H4 (cell line): ENCODE measurements at places on chromosomes 2 and 18. TPM values are rescaled to one million over a fixed set of nuclear protein-coding genes. Genes with fewer than 3 reads are reported as not detected.
A peak's percentile ranks its signal among the peaks of the same experiment; 100 is the strongest.

Gene ZAP70
- not detected in 2 replicates for total RNA-seq

Gene SFXN5
- total RNA-seq, result 8.6 and 11.1 TPM in 2 replicates

Gene SCYGR4
- not detected in 2 replicates for total RNA-seq

Gene ANKRD29
- 8.4 and 8.9 TPM in 2 replicates for total RNA-seq

Gene KCNF1
- 0.14 TPM in 1 of 2 replicates, not detected in the other for total RNA-seq

Gene GRP
- total RNA-seq, result not detected in 2 replicates

Gene PLCL1
- 0.19 and 0.31 TPM in 2 replicates for total RNA-seq

DNA sequence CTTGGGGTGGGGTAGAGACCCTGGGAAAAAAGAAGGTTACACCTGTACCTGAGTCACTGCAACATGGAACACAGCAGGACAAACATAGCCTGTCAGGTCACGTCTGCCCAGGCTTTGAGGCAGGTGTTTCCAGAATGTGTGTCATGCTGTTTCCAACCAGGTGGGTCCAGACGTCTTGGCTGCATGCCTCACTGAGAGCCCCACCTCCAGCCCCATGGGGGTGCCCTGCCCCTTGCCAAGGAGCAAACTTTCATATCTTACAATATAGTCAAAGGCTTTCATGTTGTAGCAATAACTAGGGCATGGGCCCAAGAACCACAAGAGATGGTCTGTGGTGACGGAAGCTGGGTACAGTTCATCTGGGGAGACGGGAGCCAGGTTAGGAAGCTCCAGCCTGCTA lies 499.7 kb downstream of the BCL11A start:
- no peak for DNase-seq

DNA sequence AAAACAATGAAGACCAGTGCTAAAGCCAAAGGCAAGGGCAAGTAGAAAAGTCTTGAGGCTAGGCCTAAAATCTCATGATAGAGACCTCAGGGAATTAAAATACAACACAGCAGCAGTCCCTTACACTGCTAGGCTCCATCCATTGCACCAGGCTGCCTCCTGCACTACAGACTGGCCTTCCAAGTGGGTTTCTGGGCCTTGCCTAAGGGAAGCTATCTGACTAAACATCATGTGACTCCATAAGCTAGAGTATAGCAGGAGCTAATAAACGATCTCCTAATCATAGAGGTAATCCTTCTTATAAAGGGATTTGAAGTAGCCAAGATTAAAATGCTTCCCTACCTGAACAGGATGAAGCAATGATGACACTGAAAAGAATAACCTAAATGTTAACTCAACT lies 77.6 kb upstream of the NFU1 start:
- DNase-seq, result no peak

GRCh38 chr18:9433671-9434121 lies 41.6 kb upstream of the RALBP1 start:
- DNase-seq, result no peak

DNA sequence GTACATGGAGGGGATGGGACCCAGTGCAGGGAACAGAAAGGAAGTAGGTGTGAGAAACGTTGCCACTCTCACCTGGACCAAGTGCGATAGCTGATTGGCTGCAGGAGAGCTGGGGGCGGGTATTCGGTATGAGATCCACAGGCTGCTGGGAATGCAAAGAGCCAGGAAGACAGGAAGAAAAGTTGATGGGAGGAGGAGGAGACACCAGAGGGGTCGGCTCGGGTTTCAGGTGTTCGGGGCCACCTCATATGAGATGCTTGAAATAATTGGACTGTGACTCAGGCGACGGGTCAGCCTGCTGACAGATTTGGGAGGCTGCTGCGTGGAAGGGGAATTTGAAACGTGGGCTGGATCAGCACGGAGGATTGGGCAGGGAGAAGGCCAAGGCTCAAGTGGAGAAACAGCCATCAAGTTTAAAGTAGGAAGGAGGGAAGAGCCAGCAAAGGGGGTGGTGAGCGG lies 65.1 kb downstream of the MRPS9 start:
- DNase-seq, result peak; percentile 49

- no peak for DNase-seq
Measured at GRCh38 chr2:237598468-237599208, 8.1 kb upstream of the RAB17 start.

GRCh38 chr2:217625557-217626169 lies 377.1 kb downstream of the TNS1 start:
- DNase-seq, result no peak

DNA sequence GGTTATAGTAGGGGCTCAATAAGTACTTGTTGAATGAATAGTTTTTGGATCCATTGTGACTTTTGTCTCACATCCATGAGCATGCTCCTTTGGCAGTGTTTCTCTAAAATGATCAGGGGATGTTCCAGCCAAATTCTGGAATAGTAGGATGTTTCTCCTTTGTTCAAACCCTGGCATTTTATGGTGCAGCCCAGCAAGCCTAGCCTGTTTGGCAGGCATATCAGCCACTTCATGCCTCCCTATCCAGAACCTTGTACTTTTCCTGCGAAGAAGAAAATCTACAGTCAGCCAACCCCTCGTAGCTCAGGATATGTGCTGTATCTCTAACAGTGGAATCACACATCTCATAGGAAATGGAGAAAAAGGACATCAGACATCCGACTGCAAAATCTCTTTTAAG lies 27.1 kb upstream of the RPRD1A start:
- no peak for DNase-seq

GRCh38 chr2:7031547-7032245 lies 114.5 kb downstream of the RNF144A start:
- DNase-seq, result peak; percentile 54

DNA sequence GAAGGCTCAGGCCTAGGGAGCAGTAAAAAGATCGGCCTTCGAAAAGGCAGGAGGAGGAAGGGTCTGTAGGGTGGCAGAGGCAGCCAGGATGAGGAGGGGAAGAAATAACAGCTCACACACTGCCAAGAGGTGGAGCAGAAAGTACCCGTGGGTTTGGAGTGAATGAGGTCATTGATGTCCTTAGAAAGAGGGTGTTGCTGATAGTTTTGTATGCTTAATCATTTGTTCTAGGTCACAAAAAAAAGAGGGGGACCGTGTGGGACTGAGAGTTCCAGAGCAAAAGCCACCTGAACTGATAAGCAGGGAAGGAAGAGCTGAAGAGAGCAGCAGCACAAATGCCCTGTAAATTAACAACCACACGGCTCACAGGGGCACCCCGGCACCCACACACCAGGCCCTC lies 140.4 kb downstream of the FAM161A start:
- DNase-seq, result no peak

GRCh38 chr2:149873936-149874335 lies 286.4 kb upstream of the MMADHC start:
- DNase-seq, result no peak
